ENCODE measurements at places on chromosomes 6 and 20.

- DNase-seq = no peak
Measured at GRCh38 chr6:137728386-137729349, 138.4 kb upstream of the TNFAIP3 start.

GRCh38 chr6:22284666-22285065, 12.2 kb downstream of the PRL start:
- DNase-seq = no peak

GRCh38 chr20:2759143-2759542, 41.3 kb downstream of the CPXM1 start:
- DNase-seq = no peak

DNA sequence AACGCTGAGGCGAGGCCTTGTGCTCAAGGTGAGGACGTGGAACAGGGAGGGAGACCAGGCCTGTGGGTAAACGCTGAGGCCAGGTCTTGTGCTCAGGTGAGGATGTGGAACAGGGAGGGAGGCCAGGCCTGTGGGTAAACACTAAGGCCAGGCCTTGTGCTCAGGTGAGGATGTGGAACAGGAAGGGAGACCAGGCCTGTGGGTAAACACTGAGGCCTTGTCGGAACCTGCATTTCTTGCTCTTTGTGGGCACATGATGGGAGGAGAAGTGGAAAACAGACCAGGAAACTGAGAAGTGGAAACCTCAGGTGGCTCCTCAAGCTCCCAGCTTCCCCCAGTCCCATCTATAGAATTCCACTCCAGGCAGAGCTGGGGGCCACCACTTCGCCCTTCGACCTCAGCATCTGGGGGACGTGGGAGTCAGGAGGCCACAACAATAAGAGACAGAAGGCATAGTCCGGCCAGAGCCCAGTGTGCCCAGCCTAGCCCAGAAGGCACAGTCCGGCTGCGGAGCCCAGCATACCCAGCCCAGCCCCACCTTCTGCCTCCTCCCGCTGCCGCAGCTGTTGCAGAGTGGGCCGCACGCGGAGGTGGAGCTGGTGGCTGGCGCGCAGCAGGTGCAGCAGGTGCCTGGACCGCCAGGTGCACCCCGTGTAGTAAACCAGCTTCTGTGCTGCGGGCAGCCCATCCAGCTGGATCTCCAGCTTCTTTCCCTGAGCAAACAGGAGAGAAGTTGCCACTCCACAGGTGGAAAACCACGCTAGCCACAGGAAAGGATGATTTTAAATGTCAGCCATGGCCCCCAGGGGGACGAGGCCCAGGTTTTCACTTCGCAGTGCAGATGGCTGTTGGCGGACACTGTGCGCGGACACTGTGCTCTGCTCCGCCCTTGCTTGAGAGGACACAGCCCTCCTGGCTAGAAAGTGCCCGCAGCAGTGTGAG, 17.5 kb downstream of the FRMD1 start:
- DNase-seq = no peak

DNA sequence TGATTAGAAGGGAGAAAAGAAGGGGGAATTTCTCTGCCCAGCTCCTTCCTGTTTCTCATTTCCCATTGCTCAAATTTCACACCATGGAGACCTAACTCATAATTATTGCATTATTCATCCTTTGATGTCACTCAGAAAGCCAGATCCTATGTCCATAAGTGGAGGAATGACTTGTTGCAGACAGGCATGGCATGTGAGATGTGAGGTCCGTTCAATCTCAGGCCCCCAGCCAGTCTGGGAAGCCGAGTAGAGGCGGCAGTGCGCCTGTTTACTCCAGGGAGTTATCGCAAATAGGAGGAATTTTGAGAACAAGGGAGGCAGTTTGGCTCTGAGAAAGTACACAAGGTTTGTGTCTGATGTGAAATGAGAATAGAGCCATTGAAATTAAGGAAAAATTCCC, 26.9 kb upstream of the MOCS1 start:
- no peak for DNase-seq

DNA sequence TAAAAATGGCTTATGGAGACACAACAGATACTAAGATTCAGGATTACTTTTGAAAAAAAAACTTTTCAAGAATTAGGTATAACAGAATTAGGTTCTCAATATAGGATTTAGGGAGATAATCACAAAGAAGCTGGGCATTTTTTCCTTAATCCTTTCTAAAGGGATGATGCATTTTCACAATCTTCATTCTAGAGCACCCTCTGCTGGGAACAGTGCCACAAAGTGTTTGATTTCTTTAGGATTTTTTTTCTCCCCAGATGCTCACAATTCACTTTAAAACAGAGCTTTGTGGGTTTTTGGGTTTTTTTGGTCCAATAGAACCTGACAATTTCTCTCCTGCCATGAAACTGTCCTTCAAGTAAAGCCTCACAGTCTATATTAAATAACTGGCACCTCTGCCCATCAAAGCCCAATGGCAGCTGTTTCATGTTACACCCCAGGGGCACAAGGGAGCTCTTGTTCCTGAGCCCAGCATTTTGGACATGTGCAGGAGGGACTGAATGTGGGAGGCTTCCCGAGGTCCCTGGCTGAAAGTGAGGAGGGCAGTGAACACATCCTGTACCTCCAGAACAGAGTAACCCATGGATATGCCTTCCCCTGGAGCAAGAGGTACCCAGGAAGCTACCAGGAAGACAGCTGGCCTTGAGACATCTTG, 39.7 kb downstream of the PREP start:
- no peak for DNase-seq

- DNase-seq = no peak
Measured at GRCh38 chr20:6595704-6596103, 171.8 kb upstream of the BMP2 start.

- DNase-seq = no peak
Measured at GRCh38 chr20:20136313-20136712, 84.0 kb downstream of the CFAP61 start.

GRCh38 chr6:39357998-39358686, 35.6 kb upstream of the KCNK16 start:
- DNase-seq = no peak

- DNase-seq = no peak
Measured at GRCh38 chr20:43942667-43943285, 28.1 kb downstream of the TOX2 start.

GRCh38 chr6:73353636-73354593, at the start of gene DPPA5:
Gene DPPA5 (minus strand): TSS chr6:73354276. CDS start chr6:73354225, 51 bp downstream.
- no peak for DNase-seq

DNA sequence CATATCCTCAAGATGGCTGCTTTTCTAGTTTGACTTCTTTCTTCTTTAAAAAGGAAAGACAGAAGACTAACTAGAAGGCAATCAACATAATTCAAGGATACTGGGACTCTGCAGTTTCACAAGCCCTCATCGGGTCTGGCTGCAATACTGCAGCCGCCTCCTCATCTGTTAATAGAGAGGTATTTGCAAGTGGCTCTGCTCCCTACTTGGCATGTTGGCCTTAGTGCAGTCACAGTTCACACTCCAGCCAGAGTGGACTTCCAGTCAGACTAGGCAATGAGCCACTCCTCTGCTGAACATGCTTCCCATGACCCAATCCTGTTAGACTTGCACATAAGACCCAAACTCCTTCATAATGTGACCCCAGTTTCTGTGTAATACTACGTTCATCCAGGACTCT, 141.9 kb upstream of the ENPP5 start:
- no peak for DNase-seq

GRCh38 chr6:38996676-38997075, 51.9 kb upstream of the GLP1R start:
- DNase-seq = no peak

- no peak for DNase-seq
Measured at GRCh38 chr6:16437095-16437494, 198.7 kb downstream of the GMPR start.

GRCh38 chr20:10179574-10180298, 38.9 kb upstream of the SNAP25 start:
- DNase-seq = no peak

DNA sequence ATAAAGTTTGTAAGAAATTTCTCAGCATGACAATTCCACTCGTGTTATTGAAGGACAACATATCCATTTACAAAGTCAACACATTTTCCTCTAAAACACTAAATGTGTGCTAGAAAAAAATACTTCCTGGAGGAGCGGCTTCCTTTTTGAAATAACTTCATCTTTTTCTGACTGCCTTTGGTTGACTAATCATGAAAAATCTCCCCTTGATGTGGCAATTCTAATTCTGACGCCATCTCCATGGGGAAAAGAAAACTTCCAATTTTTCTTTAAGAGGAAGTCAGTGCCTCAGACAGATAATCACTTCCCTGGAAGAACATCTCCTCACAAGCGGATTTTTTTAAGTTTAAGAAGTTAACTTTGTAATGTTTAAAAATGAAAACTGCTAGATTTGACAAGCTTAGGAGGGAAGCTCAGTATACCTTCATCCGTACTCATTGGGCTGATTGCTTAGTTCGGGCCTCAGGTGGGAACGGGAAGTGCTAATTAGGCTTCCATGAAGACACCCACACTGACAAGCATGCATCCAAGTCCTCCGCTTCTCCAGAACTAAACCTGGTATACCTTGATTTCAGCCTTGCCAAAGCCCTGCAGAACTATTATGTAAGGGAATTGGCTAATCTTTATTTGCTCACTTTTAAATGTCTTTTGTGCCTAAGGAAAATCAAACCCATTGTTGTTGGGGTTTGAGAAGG, 35.1 kb upstream of the DUSP22 start:
- no peak for DNase-seq

- no peak for DNase-seq
Measured at GRCh38 chr6:166569206-166569605, 17.3 kb downstream of the RAMACL start.

DNA sequence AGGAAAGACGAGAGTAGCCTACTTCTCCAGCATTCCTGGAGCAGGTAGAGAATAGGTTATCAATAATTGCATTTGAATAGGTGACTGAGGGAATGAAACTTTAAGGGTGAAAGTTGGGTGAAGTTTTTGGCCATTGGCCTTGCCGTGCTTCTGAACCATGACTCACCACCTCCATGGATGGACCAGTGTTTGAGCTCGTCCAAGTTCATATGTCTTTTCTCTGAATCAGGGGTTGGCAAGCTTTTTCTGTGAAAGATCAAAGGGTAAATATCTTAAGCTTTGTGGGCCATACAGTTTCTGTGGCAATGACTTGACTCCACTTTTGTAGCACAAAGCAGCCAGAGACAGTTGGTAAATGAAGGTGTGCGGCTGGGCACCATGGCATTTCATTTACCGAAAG, 31.8 kb downstream of the SNRNP48 start:
- no peak for DNase-seq

- no peak for DNase-seq
Measured at GRCh38 chr6:89027756-89028155, 52.8 kb upstream of the PNRC1 start.

- no peak for DNase-seq
Measured at GRCh38 chr6:105814745-105815536, 271.2 kb upstream of the PRDM1 start.

DNA sequence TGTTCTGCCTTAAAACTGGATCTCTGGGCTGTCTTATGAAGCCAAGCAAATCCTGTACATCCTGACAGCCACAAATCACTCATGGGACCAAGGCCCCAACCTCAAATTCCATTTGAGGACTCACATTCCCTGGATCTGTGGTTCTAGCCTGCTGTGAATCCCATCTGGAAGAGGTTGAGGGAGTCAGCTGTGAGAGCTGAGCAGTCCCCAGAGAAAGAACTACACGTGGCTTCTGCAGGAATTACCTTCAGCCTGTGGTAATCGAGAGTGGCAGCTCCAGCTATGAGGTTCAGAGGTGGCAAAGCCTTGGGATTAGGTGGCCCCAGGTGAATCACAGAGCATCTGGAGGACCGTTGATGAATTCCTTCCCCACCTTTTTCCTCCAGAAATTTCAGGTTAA, 245.2 kb downstream of the SLC24A3 start:
- DNase-seq = no peak

- DNase-seq = no peak
Measured at GRCh38 chr6:118745156-118745555, 93.8 kb upstream of the CEP85L start.

- DNase-seq = no peak
Measured at GRCh38 chr6:152268846-152269442, 368.2 kb downstream of the SYNE1 start.

GRCh38 chr6:56062836-56063235, 184.5 kb downstream of the COL21A1 start:
- no peak for DNase-seq

- no peak for DNase-seq
Measured at GRCh38 chr20:45235995-45236394, 14.8 kb downstream of the SEMG2 start.

DNA sequence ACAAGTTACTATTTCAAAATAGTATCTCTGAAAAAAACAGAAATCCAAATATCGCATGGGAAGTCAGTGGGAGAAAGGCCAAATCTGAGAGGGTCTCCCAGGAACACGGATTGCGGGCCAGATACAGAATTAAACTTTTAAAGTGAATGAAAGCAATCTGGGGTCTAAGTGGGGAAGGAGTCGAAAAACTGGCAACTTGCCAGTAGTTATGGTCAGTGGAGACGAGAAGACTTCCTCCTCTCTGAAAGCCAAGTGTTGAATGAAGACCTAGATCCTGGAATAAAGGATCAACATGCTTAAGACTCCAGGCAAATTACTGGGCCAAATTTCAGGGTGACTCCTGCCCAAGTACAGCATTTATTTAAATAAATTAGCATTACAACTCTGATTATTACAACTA, 123.6 kb downstream of the BFSP1 start:
- no peak for DNase-seq

DNA sequence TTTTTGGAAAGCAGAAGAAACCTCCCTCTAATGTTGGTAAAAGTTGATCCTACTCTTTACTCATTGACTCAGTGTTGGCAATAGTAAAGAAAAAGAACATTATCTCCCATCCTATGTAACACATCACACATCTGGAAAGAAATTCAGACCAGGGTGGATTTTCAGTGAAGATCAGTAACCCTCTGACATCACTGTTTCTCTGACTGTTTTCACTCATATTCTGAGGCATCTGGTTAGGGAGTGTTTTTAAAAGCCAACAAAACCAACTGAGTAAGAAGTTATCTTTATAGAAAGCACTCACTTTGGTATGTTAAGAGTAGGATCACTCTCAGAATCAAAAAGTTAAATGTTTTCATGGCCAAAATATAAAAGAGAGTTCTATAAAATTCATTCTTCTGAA, 143.6 kb downstream of the DST start:
- DNase-seq = no peak

- DNase-seq = no peak
Measured at GRCh38 chr20:289693-290083, 862 bp downstream of the C20orf96 start.

GRCh38 chr6:118419448-118420394, 128.4 kb upstream of the PLN start:
- no peak for DNase-seq

- no peak for DNase-seq
Measured at GRCh38 chr6:27839626-27840475, 72.3 kb downstream of the OR2B2 start.

DNA sequence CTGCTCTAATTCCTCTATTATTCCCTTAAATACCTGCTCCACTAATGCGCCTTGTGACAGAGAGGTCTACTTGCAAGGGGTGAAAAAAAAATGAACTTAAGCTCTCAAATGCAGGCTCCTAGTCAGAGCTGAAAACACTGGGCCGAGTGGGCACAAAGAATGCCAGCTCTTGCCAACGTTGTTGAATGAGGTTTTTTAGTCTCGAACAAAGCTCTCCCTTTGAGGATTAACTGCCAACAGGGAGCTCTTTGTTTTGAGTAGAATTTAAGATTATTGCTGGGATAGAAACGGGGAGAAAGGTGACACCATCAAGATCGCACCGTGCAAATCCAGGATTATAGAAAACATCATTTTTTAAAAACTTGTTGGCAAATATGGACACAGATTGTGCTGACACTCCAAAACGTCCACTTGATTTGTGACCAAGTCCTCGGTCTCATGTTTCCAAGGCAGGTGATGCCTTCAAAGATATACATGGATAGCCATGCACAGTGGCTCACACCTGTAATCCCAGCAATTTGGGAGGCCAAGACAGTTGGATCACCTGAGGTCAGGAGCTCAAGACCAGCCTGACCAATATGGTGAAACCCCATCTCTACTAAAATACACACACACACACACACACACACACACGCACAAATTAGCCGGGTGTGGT, 163.2 kb downstream of the BMP7 start:
- no peak for DNase-seq
